HEK293T (cell line): ENCODE measurements at places on chromosomes 6 and 20.

- no peak for DNase-seq
Measured at GRCh38 chr6:4162370-4162769, 27.0 kb upstream of the ECI2 start.

- no peak for DNase-seq
Measured at GRCh38 chr20:48653706-48654051, 174.1 kb downstream of the PREX1 start.

GRCh38 chr6:121791396-121792315 is 356.2 kb downstream of the GJA1 start:
- DNase-seq: no peak

GRCh38 chr20:43408848-43409576 is 48.7 kb upstream of the SRSF6 start:
- DNase-seq: peak; percentile 50

DNA sequence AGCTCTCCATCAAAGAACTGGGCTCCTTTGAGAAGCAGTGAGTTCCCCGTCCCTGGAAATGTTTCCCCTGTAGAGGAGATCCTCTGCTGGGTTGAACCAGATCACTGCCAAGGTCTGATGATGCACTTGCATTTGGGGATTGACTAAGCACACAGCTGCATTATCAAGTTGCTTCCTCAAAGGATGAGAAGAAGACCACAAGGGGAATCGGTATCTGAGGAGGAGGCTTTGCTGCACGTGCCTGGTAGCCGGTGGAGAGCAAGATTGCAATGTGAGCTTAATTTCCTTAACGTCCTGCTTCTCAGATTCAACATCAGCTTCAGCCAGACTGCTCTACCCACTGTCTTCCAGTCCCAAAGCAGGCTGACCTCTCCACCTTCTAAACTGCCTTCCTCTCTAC is 128.8 kb upstream of the STMND1 start:
- no peak for DNase-seq

DNA sequence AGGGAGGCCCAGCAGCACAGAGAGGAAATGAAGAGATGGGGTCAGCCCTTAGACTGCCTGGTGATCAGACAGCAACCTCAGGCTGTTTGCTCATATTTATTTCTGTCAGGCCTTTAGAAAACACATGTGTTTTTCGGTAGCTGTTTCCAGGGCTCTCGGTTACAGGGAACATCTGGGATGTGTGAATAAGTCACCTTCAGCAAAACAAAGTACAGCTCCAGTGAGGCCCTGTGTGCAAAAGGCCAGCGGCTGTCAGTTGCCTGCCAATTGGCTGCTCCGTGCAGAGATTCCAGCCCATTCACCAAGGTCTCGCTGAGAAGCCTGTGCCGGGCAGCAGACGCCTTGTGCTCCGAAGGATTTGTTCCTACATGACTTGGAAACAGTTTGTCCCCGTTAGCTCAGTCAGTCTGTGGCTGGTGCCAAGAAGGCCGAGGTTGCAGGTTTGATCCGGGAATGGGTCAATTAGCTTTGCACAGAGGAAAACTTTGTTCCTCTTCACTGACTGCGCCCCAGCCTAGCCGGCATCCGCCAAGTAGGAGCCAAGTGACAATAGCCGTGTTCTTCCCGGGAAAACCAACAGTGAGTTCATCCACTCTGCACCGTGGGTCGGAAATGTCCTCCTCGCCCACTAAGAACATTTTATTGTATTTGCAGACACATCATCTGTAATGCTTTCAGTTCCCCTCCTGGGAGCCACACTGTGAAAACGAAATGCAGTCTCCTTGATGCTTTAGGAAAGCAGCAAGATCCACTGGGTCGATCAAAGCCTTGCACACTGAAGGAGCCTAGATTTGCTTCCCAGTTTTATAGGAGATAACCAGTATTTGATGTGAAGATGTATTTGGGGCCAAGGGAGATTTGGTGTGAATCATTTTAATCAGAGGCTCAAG is 315.4 kb upstream of the CDYL start:
- no peak for DNase-seq

- no peak for DNase-seq
Measured at GRCh38 chr6:133184798-133185372, 56.3 kb upstream of the EYA4 start.

DNA sequence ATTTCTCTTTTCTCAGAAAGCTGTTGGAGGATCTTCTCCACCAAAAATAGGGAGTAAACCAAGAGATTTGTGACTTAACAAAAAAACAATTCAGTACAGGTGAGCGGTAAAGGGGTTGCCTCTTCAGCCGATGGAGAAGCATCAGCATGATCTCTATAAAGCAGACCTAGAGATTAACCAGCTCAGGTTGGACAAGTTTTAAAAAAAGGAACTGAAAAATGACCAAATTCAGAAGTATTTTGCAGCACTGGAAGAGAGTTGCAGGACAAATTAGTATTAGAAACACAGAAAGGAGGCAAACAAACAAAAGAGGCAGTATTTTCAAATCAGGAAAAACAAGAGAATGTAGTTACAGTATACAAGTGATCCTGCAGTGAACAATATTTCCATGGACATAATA is 39.6 kb upstream of the ZNF184 start:
- no peak for DNase-seq

GRCh38 chr20:17946040-17946439 is 22.6 kb downstream of the SNX5 start:
- no peak for DNase-seq

DNA sequence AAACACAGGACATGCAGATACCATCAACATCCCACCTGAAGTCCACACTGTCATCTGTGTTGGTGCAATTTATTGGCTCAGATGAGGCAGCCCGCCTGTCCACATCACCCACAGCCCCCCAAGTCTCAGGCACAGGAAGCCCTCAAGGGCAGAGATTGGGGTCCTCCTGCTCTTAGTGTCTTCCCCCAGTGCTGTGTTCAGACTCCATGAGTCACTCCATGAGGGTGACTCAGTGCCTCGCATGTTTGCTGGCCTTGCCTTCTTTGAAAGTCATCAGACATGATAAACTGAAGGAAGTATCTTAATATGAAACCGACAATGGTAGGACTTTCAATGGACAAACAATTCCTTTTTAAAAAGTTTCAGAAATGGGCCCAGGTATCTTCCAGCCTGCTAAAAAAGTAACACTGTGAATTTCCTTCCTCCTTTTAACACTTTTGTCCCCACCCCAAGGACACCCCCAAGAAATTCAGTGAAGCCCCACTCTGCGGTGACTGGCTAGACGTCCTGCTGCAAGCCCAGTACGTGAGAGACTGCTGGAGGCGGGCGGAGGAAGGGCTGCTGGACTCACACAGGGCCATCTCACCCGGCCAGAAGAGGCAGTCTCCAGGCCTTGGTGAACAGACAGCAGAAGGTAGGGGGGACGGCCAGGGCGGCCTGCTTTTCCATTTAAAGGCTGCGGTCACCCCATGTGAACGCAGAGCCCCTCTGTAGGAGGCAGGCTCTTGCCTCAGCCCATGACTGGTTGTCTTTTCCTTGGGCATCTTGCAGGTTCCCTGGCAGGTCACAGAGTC is 43.0 kb upstream of the KCNK16 start:
- DNase-seq: no peak

GRCh38 chr6:13319891-13320564 is 8.3 kb downstream of the TBC1D7 start:
- DNase-seq: no peak
